ENCODE measurements at places on chromosomes 16 and 17. TPM values are rescaled to one million over a fixed set of nuclear protein-coding genes. Genes with fewer than 3 reads are reported as not detected.

ZPBP2 gene
- not detected for total RNA-seq

ARL17A gene
- total RNA-seq: 20.5 TPM

DNA sequence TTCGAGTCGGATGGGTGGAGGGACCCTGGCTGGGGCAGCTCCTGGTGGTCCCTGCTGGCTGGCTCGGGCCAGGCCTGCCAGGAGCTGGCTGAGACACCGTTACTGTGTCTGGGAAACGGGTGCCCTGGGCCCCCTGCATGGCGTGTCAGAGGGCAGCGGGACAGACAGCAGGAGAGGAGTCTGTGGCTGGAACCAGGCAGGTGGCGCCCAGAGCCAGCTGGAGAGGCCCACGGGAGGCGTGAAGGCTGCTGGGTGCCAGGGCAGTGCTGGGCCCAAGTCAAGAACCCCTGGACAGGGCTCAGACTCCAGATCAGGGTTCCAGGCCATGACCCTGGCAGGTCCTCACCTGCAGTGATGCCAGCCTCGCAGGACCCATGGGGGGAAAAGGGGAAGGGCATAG, 16.6 kb downstream of the SOX8 start:
- peaks cover 33% of the 10 kb centered on the region for H3K4me1 ChIP-seq
- no peaks in the 10 kb centered on the region for H3K36me3 ChIP-seq
- H3K27me3 ChIP-seq: peaks cover 42% of the 10 kb centered on the region
- DNase-seq: no peak
- no peak overlapping the region for H3K27ac ChIP-seq

- no peak for DNase-seq
- H3K4me1 ChIP-seq: peaks cover 6% of the 10 kb centered on the region
- no peak overlapping the region for H3K27ac ChIP-seq
- H3K36me3 ChIP-seq: peaks cover 2% of the 10 kb centered on the region
Observed at GRCh38 chr17:57213180-57213825, 43.0 kb upstream of the MSI2 start.

DNA sequence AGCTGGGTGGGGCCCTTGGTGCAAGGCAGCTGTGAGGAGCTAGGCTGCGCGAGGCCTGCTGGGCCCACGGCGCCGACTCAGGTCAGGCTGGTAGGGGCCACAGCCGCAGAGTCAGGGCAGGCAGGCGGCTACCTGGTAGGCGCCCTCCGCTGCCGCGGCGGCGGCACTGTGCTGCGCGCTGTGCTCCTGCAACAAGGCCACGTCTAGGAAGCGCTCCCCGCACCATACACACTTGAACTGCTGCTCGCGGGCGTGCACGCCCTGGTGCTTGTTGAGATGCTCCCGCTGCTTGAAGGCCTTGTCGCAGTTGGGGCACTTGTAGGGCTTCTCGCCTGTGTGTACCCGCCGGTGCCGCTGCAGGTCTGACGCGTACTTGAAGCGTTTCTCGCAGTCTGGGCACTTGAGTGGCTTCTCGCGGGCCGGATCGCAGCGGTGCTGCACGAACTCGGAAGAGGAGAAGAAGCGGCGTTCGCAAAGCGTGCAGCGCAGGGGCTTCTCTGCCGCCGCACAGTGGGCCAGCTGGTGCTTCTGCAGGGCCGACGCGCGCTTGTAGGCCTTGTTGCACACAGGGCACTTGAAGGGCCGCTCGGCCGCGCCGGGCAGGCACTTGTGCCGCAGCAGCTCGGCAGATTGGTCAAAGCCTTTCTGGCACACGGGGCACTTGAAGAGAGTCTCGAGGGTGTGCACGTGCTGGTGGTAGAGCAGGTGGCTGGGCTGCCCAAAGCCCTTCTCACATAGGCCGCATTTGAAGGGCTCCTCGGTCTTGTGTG, 3.9 kb downstream of the ZNF319 start:
- H3K4me3 ChIP-seq: no peak overlapping the region
- no peaks in the 10 kb centered on the region for H3K27me3 ChIP-seq
- H3K36me3 ChIP-seq: peaks cover 38% of the 10 kb centered on the region
- no peak for DNase-seq
- peaks cover 51% of the 10 kb centered on the region for H3K4me1 ChIP-seq

DNA sequence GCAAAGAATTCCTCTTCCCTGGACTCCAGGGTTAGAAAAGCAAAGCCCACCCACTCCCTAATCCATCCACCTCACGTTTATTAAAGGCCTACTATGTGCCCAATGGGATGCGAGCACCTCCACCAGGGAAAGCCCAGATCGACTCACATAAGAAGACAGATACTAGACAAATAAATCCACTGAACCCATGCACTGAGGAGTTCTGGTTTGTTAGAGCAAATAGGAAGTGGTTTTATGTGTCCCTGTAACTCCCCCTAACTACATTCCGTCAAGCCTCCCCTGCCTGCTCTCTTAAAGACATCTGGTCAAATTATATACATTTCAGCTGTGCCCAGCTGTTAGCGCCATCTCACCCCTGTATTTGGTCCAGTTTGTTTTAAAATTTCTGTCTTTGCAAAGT, 218.5 kb upstream of the RPL38 start:
- no peak overlapping the region for H3K27ac ChIP-seq
- H3K27me3 ChIP-seq: peaks cover 8% of the 10 kb centered on the region
- no peaks in the 10 kb centered on the region for H3K36me3 ChIP-seq
- DNase-seq: no peak

GRCh38 chr17:39527220-39527813, 66.0 kb downstream of the CDK12 start:
- no peak for DNase-seq
- H3K27ac ChIP-seq: no peak overlapping the region
- H3K36me3 ChIP-seq: peaks cover 67% of the 10 kb centered on the region
- H3K4me3 ChIP-seq: no peak overlapping the region
- H3K27me3 ChIP-seq: no peaks in the 10 kb centered on the region
- H3K4me1 ChIP-seq: peaks cover 13% of the 10 kb centered on the region

- no peak overlapping the region for H3K27ac ChIP-seq
- no peaks in the 10 kb centered on the region for H3K4me1 ChIP-seq
- H3K4me3 ChIP-seq: no peak overlapping the region
- DNase-seq: no peak
- no peaks in the 10 kb centered on the region for H3K27me3 ChIP-seq
Observed at GRCh38 chr17:5841862-5842261, 228.3 kb upstream of the WSCD1 start.

GRCh38 chr17:35224436-35224835, 18.4 kb upstream of the SLFN5 start:
- H3K27ac ChIP-seq: no peak overlapping the region
- no peaks in the 10 kb centered on the region for H3K27me3 ChIP-seq
- no peak overlapping the region for H3K4me3 ChIP-seq

- no peak overlapping the region for H3K4me3 ChIP-seq
- DNase-seq: peak; percentile 3
- H3K27me3 ChIP-seq: no peaks in the 10 kb centered on the region
- H3K27ac ChIP-seq: no peak overlapping the region
- no peaks in the 10 kb centered on the region for H3K4me1 ChIP-seq
Observed at GRCh38 chr16:50499254-50499653, 48.9 kb upstream of the NKD1 start.

- peaks cover 14% of the 10 kb centered on the region for H3K36me3 ChIP-seq
- no peak for DNase-seq
- no peak overlapping the region for H3K4me3 ChIP-seq
- no peak overlapping the region for H3K27ac ChIP-seq
- peaks cover 26% of the 10 kb centered on the region for H3K4me1 ChIP-seq
Observed at GRCh38 chr17:48552466-48553189, 7.7 kb upstream of the HOXB2 start.

HOXB3 gene
- total RNA-seq: 12.1 TPM

DNA sequence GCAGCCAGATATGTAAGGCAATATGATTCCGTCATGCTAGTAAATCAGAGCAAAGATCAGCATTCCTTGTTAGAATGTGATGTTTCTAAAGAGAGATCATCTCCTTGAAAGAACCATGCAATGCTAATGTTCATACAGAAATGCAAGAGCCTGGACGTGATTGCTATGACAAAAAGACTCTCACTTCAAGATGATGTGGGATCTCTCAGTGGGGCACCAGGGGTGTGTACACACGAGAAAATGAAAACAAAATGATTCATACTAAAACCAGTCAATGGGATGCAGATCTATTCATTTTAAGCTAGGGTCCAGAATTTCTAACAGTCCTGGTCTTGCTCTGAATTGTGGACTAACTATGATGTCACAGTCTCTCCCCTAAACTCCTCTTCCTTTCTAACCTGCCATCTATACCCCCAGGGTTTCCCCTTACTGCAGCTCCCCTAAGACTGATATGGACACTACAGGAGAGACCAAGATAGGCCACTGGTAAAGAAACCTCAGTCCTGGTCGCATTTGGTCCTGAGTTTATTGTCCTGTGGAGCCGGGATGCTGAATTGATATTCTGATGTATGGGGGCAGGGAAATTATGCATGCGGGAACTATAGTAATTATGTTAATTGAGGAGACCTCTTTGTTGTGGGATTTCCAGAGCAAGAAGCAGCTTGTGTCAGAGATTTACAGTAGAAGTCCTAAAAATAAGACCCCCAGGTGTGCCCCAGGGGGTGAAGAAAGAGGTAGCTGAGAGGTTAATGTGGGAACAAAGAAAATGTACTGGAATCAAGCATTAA, 179.0 kb downstream of the PMP22 start:
- no peaks in the 10 kb centered on the region for H3K36me3 ChIP-seq
- no peaks in the 10 kb centered on the region for H3K4me1 ChIP-seq
- H3K4me3 ChIP-seq: no peak overlapping the region

DNA sequence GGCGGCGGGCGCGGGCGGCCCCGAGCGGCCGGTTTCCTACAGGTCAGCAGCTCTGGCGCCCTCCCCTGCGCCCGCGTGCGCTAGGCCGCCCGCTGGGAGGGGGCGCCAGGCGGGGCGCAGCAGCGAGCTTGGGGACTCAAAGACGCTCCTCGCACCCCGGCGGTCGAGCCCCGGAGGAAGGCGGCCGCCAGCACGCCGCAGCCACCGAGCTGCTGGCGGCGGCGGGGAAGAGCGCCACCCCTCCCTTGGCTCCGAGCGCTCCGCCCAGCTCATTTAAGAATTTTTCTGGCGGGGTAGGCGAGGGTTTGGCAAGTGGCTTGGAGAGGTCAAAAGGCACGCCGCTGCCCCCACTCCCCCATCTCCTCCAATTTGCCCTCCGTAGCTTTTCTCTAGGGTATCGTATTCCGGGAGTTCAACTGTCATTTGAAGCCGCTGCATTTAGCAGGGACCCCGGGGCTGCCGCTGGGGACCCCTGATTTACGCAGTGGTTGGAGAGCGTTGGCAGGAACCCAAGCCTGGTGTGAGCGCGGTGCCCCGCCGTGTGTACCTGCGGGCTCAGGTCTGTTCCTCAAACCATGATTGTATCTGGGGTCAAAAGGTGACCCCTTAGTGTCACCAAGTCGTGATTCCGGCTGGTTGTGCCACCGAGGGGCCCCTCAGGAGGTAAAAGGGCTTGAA, 59.5 kb upstream of the GSE1 start:
- peaks cover 33% of the 10 kb centered on the region for H3K4me1 ChIP-seq
- peak overlapping the region; percentile 98 for H3K27ac ChIP-seq
- H3K27me3 ChIP-seq: peaks cover 5% of the 10 kb centered on the region
- H3K36me3 ChIP-seq: peaks cover 4% of the 10 kb centered on the region
- DNase-seq: peak; percentile 59

DNA sequence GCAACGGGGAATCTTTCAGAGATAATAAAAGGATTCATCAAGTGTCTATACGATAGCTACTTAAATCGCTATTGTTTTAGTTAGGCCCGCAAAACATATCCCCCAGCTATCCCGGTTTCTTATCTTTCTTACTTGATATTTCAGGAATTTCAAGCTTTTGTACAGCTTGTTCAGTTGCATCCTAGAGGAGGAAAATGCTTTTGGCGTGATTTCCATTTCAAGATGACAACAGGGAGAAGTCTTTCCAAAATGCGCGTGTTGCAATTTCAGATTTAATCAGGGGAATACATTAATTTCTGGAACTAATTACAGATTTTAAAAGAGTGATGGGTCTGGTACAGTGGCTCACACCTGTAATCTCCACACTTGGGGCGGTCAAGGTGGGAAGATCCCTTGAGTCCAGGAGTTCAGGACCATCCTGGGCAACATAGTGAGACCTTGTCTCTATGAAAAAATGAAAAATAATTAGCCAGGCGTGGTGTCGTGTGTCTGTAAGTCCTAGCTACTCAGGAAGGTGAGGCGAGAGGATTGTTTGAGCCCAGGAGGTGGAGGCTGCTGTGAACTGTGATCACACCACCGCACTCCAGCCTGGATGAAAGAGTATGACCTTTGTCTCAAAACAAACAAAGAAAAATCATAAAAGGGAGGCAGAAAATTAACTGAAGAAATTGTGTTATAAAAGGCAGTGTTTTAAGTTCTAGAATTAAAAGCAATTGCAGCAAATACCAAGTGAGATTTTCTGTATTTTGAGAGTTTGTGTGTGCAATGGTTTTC, 546.1 kb downstream of the MAF start:
- no peaks in the 10 kb centered on the region for H3K27me3 ChIP-seq
- no peaks in the 10 kb centered on the region for H3K4me1 ChIP-seq
- H3K27ac ChIP-seq: no peak overlapping the region
- no peak for DNase-seq
- H3K4me3 ChIP-seq: no peak overlapping the region
- no peaks in the 10 kb centered on the region for H3K36me3 ChIP-seq

DNA sequence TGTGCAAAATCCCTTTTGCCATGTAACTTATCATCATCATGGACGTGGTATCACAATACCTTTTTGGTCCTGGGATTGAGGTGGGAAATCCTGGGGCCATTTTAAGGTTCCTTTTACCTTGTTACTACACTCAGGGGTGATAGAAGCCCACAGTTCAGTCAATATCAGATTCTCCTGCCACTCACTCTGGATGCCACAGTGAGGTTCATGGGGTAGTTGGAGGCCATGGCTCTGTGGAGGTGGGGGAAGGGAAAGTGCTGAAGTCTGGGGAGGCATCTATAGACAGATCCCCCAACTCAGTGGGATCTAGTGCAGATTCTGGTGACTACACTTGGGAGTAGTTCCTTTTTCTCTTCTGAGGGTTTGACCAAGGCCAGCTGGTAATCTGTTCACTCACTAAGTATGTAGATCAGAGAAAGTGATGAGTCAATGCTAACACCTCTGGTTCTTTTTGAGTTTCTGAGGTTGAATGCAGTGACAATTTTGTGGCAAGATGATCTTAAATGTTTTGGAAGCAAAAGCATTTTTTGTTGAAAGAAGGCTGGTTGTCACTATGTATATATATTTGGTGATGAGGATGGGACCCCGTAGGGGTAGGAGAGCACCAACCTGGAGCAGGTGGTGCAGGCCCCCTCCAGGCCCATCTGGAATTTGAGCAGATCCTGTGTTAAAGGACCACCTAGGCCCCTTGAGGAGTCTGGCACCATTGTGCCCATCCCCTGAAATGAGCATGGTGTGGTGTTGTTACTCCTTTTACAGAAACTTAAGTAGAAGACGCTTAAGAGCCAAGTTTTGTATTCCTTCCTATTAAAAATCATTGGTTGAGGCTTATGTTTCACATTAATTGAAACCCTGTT, 18.8 kb upstream of the IRF8 start:
- no peak for DNase-seq
- no peak overlapping the region for H3K4me3 ChIP-seq
- no peak overlapping the region for H3K27ac ChIP-seq
- H3K4me1 ChIP-seq: peaks cover 2% of the 10 kb centered on the region

- H3K27ac ChIP-seq: peak within 1 kb of the TSS; percentile 45
- peak within 1 kb of the TSS; percentile 48 for H3K4me3 ChIP-seq
- peaks cover 37% of the 10 kb centered on the region for H3K4me1 ChIP-seq
- H3K36me3 ChIP-seq: no peaks in the 10 kb centered on the region
- DNase-seq: no peak
Observed at GRCh38 chr17:4788807-4789700, at the start of gene GLTPD2. Gene GLTPD2, plus strand, starts transcription at chr17:4788964. Its CDS starts 48 bp downstream, at chr17:4789012.

SPATA22 gene
- total RNA-seq: not detected

GUCY2D gene
- not detected for total RNA-seq

PRSS27 gene
- 1.6 TPM for total RNA-seq

CDK3 gene
- total RNA-seq: 5.2 TPM

GRCh38 chr16:76576526-76576925, 299.3 kb downstream of the CNTNAP4 start:
- no peaks in the 10 kb centered on the region for H3K27me3 ChIP-seq
- no peak overlapping the region for H3K27ac ChIP-seq
- H3K4me3 ChIP-seq: no peak overlapping the region
- no peak for DNase-seq
- H3K4me1 ChIP-seq: no peaks in the 10 kb centered on the region

Data from activated CD4-positive, alpha-beta memory T cell treated with anti-CD3 and anti-CD28 coated beads, Interleukin-2, amount 10 ng/mL, durations not matched to agents 7 days and 5 days (primary cell).